ENCODE measurements at places on chromosomes 12 and 14.

GRCh38 chr12:106586803-106587684, 4.2 kb downstream of the RFX4 start:
- DNase-seq, result no peak

DNA sequence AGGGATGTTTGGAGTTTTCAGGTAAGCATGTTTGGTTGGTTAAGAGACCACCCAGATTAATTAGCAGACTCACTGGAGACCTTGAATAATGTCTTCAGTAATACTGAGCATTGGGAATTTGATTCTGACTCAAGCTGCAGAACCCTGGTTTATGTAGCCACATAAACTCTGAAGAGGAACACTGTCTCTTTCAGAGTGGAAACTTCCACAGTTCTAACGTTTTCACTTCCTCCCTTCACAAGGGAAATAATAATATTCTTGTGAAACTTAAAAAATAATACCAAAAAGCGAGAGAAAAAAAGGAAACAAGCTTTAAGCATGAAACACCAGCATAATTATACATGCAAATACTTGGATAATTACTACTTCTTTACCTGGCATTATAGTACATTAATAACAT, 40.0 kb upstream of the ST8SIA1 start:
- no peak for DNase-seq

GRCh38 chr14:69865701-69866365, 13.4 kb upstream of the SMOC1 start:
- DNase-seq, result no peak

DNA sequence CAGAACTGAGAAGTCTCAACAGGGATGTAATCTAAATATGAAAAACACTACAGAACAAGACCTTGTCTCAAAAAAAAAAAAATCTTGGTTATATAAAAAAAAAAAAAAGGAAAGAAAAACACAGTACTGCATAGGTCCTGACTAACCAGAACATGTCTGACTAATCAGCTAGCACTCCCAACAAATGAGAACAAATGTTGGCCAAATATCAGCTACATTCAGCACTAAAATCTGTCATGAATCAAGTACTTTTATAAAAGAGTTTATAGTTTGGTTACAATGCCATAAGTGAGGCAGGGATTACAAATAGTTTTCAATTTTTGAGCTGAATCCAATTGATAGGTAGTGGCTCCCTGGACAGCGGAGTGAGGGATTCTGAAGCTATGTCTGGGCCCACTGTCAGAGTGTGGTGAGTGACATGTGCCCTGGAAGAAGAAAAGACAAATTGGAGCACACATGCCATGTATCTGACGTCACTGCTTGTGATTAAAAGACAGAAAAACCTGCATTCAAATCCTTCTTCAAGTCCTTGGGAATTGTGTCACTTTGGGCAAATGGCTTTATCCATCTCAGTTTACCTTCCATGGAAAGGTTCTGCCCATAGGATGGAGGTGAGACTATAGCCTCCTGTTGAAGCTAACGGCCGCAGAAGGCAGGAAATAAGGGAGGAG, 5.6 kb upstream of the FAM234B start:
- no peak for DNase-seq

DNA sequence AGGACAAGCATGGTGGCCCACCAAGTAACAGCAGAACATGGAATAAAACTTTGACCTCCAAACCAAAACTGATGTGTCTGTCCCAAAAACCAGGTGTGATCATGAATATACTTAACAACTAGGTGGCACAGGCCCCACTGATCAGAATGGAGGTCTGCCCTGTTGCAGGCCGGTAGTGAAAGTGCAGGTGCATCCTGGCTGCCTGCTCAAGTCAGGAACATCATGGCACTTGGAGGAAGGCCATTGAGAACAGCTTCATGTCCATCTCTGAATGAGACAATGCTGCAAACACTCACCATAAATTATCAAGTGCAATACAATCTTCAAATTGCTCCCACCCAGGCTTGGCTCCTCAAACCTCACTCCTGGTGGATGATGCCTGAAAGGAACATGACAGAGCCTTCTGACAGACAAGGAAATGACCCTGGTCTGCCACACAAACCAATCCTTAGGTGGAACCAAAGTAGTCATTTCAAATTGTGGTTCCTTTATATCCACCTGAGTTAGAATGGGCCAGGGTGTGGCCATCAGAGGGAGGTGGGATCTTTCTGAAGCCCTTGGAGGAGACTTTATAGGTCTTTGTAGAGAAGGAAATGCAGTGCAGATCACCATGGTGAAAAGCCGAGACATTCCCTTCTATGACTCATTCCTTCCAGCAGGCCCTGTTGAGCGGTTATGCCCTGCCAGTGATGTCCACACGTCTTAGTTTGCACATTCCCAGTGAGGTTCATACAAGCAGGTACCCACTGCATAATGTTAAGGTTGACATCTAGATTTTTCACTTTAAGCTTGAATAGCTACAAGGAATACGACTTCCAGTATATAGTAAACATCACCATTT, 36.0 kb downstream of the EGLN3 start:
- DNase-seq, result no peak

DNA sequence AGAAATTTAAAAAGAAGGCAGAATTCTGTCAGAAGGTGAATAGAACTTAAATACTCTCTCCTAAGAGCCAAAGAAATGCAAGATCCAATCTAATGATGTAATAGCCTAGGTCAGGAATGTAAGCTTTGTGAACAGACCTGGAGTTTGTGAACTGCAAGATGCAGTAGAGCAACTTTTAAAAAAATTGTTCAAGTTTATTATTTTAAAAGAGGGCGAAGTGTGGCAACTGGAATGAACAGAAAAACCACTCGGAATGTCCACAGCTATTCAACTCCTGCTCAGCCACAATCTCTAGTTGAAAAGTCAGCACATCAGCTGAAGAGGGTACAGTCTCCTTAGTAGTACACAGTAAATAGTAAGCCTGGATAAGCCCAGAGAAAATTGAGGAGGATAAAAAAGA, 228.8 kb downstream of the PPFIA2 start:
- DNase-seq, result no peak

DNA sequence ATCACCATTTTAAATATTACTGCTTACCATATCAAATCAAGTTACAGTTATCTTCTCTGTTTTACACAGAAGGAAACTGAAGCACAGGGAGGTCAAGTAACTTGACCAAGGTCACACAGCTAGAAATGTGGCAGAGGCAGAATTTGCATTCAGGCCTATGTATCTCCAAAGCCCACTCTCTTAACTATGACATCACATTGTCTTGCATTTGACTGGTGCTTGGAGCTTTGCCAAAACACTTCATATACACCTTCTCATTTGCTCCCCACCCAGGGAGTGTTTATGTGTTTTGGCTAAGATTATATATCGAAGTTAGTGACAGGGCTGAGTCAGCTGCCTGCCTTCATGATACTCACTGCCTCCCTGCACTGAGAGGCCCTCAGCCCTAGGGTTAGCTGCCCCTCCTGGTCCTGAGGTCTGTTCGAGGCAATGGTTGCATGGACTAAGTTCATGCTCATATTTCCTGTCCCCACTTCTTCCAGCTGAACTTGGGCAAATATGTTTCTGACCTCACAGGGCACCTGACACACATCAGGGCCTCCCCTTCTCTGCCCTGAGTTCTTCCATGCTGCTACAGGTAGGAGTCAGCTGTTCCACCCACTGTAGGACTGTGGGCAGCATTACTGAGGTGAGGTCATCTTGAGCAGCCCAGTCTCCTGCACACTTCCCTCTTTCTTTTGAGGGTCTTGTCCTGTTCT, 1.8 kb downstream of the GALNT6 start:
- DNase-seq, result no peak

DNA sequence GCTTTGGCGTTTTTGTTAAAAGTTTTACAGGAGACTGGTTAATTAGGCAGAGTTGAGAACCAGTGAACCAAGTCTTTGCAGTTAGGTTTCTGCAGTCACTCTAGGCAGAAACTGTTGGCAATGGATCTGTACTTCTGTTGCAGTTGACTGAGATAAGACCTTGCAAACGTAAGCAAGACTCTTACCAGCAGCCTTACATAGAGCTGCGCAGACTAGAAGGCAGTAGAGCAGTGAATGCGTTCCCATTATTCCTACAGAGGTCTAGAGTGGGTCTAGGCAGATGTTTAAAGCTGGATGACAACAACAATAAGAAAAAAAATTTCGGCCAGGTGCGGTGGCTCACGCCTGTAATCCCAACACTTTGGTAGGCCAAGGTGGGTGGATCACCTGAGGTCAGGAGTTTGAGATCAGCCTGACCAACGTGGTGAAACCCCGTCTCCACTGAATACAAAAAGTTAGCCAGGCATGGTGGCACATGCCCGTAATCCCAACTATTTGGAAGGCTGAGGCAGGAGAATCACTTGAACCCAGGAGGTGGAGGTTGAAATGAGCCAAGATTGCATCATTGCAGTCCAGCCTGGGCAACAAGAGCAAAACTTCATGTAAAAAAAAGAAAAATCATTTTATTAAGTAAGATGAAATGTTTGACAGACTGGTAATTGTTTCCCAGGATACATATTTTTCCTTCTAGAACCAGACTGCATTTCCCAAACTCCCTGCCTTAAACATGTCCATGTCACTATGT, 12.3 kb downstream of the RNASE9 start:
- no peak for DNase-seq

DNA sequence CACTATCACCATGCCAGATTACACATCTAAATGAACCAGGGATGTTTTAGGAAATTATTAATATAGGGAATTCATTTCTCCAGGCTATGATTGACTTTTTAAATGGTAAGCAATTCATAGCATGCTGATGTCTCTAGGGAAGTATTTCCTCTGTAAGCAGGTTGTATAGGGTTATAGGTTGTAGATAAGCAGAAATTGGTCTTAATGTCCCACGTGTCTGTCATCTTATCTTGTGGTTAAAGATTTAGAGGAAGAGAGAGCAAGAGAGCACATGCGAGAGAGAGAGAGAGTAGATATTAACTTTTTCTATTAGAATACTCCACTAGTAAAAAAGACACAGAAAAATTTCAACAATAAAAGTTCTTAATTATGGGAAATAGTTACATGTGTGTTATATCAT, 32.6 kb downstream of the TRHDE start:
- no peak for DNase-seq

GRCh38 chr12:118107011-118107410, 3.2 kb upstream of the VSIG10 start:
- DNase-seq, result no peak

- peak; percentile 89 for DNase-seq
These were observed at the start of gene TAPBPL for GRCh38 chr12:6451348-6452244. TSS of gene TAPBPL (plus strand) at chr12:6452042. CDS start at chr12:6452249, 207 bp downstream.

DNA sequence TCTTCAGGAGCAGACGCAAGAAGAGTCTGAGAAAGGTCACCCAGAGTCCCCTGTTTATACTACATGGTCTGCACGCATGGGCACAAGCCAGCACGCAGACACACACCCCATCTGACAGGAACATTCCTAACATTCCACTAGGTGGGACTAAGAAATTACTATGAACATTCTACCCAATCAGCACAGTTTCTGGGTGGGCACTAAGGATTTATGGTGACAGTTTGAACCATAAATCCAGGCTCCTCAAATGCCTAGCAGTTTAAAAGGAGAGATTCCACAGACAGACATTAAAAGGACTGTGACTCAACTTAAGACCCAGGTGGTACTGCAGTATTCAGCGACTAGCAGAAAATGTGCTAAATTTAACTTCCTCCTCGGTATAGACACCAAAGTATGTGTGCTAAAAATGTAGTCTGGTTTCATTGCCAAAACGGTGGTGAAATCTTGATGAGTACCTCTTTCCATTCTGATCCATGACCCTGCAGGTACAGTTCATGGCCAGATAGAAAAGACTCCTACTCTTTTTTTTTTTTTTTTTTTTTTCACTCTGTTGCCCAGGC, 16.2 kb downstream of the ABHD4 start:
- DNase-seq, result no peak

DNA sequence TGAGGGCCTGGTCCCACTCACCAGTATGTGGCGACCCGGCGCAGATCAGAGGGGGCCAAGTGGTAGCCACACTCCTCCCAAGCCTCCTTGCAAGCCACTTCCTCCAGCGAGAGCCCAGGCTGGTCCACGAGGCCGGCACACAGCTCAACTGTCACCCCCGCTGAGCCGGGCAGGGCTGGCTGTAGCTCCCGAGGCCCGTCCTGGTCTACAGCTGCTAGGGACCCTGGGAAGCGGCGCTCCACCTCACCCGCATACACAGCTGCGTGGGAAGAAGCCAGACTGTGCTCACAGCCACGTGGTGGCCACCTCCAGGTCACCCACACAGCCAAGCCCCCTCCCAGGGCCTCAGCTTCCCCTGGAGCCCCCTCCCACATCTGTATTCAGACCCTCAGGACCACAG, 4.6 kb downstream of the NUDT14 start:
- DNase-seq, result no peak

DNA sequence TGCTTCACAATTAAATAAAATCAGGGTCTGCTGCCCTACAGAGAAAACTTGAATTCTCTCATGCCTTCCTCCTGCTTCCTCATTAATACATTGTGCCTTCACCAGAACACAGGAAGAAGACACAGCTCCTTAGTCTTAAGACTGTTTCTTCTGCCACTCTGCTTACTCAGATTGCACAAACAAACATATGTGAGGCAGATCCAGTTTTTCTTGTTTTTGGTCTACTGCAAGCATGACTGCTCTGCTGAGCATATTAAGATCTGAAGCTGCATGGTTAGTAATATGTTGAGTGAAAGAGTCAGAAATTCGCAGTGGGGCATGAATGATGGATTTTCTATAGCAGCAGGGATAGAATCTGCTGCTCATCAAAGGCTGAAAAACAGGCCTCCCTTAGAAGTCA, 321.1 kb upstream of the STXBP6 start:
- DNase-seq, result no peak

DNA sequence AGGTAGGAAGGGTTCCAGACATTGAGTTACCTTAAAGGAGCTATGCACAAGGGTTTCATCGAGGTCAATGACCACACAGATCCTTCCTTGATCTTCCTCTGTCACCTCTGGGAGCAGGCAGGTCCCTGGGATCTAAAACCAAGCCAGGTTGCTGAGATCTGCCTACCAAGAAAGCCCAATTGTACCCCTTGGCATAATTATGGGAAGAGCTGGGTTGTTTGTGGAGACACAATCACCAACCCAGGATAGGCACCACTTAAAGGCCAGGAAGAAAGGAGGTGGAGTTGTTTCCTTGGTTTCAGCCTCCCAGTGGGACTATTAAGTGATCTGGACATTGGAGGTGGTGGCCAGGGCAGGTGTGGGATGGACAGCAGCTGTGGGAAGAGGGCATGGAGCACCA, 8.4 kb upstream of the AVIL start:
- DNase-seq, result no peak

DNA sequence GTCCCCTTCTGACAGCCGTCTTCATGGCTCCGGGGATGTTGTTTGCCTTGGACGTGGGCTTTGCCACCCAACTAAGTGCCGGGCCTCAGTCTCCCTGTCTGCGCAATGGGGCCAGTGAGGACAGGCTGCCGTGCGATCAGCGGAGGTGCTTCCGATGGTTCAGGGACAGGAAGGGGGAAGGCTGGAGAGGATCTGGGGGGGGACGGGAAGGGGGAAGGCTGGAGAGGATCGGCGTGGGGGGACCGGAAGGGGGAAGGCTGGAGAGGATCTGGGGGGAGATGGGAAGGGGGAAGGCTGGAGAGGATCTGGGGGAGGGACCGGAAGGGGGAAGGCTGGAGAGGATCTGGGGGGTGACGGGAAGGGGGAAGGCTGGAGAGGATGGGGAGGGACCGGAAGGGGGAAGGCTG, 3.4 kb downstream of the MMP17 start:
- peak; percentile 43 for DNase-seq

- no peak for DNase-seq
These were observed 65.5 kb downstream of the BBS10 start for GRCh38 chr12:76282744-76283143.
